Stimulated activated CD4-positive, alpha-beta T cell treated with anti-CD3 and anti-CD28 coated beads, Interleukin-2, amount 100 ng/mL, for 48 hours (primary cell): ENCODE measurements at places on chromosomes 6 and 20.

GRCh38 chr20:49281913-49282467 lies 4.1 kb upstream of the ZNFX1 start:
- no peak for DNase-seq

DNA sequence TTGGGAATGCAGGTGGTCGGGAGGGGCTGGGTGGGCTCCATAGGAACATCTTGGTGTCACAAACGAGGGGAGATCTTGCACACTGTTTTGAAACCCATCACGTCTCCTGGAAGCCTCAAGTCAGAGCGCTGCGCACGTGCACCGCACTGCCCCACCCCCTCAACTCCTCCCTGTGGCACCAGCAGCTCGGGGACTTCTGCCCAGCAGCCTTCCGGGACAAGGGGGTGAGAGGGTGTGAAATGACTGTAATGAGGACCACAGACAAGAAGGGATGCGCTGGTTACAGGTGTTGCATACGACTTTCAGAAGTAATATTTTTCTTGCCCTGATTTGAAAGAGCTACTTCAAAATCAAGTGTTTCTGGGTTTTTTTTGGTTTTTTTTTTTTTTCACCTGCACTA lies 60.3 kb downstream of the FOXC1 start:
- DNase-seq: no peak

DNA sequence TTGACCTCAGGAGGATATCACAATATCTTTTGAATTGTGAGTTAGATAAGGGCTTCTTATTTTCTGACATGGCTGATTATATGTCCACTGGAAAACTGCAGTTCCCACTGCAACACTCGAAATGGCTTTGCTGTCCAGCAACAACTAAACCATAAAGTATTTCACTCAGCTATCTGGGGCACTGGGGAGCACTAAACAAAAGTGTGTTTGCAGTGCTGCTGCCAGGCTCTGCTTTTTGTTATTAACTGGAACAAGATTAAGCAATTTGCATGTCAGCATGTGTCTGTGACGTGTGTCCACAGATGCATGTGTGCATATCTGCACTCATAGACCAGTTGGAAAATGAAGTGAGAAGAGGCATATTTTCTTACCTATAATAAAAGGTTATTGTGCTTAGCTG lies 107.8 kb upstream of the CCN2 start:
- no peak for DNase-seq

GRCh38 chr20:40807821-40808170 lies 118.8 kb upstream of the MAFB start:
- DNase-seq: no peak

- DNase-seq: no peak
Observed at GRCh38 chr6:136511397-136511796, 38.8 kb downstream of the MAP7 start.

- no peak for DNase-seq
Observed at GRCh38 chr20:49256261-49256660, 21.6 kb downstream of the ZNFX1 start.

- DNase-seq: no peak
Observed at GRCh38 chr6:314377-314776, 22.1 kb downstream of the DUSP22 start.

DNA sequence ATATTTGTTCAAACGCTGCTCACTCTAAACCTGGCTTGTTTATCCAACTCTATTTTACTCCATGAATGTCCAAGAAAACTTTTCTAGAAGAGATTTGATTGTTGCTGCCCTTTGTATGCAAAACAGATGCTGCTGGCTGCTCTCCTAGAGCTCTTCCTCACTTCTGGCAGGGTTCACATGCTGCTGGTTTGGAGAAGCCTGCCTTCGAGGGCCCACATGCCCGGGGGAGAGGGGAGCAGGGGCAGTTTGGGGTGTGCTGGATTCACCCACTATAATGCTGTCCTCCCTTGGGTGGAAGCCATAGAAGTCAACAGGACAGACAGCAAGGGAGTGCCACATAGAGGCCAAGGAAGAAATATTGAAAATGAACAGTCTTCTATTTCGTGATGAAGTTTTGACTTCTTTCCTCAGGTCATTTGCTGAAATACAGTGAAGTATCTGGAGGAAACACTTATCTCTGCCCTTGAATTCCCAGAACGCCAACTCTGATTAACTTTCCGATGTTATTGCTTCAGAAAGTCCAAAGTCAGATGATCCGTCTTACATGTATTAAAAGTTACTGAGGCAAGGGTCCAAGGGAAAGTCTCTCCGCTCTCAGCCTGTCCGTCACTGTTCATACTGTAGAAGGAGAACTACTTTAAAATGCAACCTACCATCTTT lies 32.4 kb downstream of the LY86 start:
- no peak for DNase-seq

DNA sequence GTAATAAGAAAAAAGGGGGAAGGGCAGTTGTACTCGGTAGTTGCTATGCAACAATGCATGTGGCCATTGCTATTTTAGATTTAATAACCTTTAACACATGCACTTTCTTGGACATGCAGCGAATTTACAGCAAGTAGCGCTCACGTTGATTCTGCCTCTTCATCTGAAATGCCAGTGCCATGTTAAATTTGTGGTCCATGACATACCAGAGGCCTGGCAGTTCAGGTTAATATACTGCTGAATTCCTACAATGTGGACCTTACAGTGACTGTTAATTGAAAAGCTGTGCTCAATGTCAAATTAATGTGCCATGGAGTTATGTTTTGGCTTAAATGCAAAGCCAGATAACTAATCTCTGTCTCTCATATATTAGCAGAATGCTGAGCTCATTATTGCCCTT lies 699.7 kb downstream of the DOK5 start:
- no peak for DNase-seq

- no peak for DNase-seq
Observed at GRCh38 chr6:98924647-98925046, 23.1 kb downstream of the FBXL4 start.

DNA sequence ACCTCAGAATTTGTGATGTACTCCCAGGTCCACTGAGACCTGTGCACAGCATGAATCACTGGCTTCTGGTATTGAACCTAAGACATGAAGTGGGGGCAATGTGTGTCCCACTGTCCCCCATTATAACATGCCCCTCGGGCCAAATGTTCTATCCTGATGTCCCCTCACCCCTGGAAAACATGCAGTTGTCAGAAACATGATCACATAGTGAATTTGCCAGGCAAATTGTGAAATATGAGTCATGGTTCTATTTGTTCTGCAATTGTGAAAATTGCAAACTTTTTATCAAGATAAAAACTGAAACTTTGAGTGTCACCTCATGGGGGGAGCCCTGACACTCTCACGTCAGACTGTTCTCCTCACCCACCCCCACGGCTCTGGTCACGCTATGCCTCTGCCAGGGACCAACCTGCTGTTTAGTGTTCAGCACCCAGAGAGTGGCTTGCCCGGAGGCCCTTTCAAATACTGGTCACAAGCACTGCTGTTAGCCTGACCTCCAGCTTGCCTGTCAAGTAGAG lies 305.3 kb downstream of the CLIC5 start:
- DNase-seq: peak; percentile 78

GRCh38 chr20:58378704-58379103 lies 10.3 kb upstream of the VAPB start:
- no peak for DNase-seq

DNA sequence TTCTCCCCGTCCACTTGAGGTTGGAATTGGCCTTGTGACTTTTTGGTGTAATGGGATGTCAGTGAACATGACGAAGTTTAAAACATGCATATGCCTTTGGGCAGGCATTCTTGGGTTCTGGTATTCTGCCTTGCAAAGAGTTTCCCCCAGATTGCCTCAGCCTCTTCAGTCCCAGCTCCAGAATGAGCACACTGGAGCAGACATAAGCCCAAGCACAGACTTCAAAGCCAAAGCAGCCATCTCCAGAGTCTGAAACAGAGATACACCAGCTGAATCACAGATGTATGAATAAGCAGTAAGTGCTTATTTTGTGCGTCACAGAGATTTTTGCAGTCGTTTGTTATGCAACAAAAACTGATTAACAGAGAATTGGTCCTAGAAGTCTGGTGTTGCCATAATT lies 546.0 kb downstream of the FRK start:
- DNase-seq: no peak

GRCh38 chr6:148967011-148967520 lies 220.2 kb downstream of the UST start:
- no peak for DNase-seq

GRCh38 chr6:170459451-170459850 lies 93.7 kb downstream of the PSMB1 start:
- peak; percentile 6 for DNase-seq

DNA sequence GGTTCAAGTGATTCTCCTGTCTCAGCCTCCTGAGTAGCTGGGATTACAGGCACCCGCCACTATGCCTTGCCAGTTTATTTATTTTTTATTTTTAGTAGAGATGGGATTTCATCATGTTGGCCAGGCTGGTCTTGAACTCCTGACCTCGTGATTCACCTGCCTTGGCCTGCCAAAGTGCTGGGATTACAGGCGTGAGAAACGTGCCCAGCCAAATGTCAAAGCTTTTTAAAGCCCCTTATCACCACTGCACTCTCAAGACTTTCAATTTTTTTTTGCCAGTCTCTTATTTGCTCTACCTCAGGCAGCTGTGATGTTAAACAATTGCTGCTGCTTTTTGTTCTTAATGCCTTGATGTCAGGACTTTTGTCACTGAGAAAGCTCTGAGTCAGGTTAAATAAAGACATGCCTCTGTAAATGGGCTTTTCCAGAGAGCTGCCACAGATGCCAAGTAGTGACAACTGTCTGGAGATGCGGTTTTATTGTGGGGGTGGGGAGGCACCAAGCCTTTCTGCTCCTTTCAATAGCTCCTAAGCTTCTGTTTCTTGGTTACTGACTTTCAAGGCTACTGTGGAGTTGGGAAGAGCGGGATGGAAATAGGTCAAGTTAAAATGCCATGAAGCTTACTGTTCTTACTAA lies 29.2 kb downstream of the RSPH3 start:
- no peak for DNase-seq

- DNase-seq: no peak
Observed at GRCh38 chr6:166036316-166037095, 131.1 kb downstream of the TBXT start.

DNA sequence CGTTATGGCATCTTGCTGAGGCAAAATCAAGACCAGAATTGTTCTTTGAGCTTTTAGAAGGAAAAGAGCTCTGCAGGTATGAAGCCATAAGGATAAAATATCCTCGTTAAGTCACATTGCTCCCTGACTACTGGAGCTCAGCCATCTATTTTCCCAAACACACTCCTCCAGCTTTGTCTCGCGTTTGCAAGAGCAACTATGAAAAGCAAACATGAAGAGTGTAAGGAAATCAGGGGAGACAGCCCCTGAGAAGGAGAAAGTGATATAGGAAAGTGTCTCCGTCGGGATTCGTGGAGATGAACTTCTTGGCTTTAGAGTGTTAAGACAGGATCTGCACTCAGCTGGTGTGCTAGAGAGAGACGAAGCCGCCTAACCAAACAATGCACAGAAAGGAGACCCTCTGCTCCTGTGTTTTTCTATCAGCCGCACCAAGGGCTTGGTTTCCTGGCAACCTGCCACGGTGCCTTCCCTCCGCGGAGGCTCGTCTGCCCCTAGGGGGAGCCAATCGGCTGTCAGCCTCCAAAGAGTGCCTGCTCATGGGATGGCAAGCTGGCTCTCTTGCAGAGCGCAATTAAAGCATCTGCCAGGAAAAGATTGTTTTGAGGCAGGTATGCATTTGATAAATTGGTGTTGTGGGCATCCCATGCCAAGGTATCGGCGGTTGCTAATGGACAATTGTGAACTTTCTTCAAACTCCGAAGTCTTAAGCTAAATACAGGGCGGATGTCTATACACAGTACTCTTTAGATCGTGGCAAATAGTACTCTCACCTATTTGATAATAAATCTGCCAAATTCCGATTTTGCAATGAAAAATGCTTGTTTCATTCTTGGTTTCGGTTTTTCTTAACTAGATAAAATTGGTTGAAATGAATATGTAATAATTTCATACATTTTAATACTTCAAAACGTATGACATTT lies 603.2 kb downstream of the RNF144B start:
- DNase-seq: peak; percentile 26

- no peak for DNase-seq
Observed at GRCh38 chr6:52982680-52983079, 12.4 kb downstream of the GSTA4 start.

- DNase-seq: no peak
Observed at GRCh38 chr6:133644548-133644891, 244.4 kb upstream of the TCF21 start.

- no peak for DNase-seq
Observed at GRCh38 chr6:160408528-160408927, 60.4 kb downstream of the SLC22A3 start.

- DNase-seq: no peak
Observed at GRCh38 chr6:127786109-127786508, 114.7 kb downstream of the THEMIS start.

DNA sequence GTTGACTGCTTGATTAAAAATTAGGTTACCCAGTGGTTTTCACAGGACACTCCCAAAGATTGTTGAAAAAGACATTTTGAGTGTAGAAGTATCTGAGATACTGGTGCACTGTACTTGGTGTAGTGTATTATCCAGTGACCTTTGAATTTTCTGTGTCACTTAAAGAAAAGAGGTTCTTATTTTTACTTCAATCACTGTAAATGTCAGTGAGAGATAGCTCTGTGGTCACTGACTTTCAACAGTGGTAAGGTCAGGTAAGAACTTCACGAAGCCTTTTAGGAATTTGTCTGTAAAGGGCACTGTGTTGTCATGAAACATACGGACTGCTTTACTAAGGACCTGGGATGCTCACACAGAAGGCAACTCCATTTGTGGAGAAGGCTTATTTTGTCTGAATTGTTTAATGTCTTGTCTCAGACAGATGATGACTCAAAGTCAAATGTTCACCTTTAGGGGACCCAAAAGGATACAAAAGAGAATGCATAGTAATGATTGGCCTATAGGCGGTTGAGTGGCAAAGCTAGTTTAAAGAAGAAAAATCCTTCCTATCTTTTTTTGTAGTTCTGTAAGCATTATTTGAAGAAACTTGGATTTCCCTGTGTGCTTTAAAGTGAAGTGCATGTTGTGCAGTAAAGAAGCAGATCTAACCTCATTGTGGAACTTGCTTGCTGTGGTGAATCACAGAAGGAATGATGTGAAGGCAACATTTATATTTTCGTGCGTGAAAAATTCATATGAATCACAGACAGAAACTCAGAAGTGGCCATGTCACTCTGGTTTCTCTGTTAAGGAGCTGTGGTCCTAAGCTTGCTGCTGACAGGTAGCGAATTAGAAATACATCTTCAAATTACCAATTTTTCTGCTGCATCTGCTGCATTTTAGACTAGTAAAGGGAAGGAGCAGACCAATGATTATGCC lies 47.3 kb downstream of the ZFAND3 start:
- DNase-seq: no peak

DNA sequence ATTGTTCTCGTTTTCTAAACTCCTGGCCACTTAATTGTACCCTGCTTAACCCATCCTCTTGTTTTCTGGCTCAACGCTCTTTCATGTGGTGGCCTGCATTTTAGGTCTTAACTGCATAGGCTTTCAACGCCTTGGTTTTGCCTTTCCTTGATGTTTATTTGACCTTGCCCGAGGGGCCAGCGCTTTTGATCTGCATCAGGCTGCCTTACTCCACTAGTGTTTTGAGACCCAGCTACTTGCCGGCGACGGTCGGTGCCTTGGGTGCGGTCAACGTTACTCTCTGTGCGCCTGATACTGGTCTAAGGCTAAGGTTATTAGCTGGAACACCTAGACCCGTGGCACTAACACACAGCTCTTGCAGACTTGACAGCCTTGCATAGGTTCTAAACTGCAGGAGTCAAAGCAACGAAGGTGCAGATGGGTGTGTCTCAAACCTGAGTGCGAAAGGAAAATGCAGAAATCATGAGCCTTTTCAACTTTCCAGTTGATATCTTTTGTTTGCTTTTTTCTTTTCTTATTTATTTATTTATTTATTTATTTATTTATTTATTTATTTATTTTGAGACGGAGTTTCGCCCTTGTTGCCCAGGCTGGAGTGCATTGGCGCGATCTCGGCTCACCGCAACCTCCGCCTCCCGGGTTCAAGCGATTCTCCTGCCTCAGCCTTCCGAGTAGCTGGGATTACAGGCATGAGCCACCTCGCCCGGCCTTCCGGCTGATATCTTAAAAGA lies 138.8 kb downstream of the HFE start:
- no peak for DNase-seq
